ENCODE measurements at places on chromosomes 6 and 20. TPM values are rescaled to one million over a fixed set of nuclear protein-coding genes. Genes with fewer than 3 reads are reported as not detected.

The SAPCD1 gene
- not detected for total RNA-seq

The APCDD1L gene
- 7.7 TPM for total RNA-seq

The GRIK2 gene
- total RNA-seq: 38.5 TPM

The MCHR2 gene
- total RNA-seq: 12.8 TPM

The HLA-DMB gene
- 10.1 TPM for total RNA-seq

The FANCE gene
- total RNA-seq: 5.1 TPM

The SLC35F1 gene
- total RNA-seq: 2.2 TPM

The GMPR gene
- total RNA-seq: 35.2 TPM

The SLPI gene
- 2.4 TPM for total RNA-seq

The VSTM2L gene
- total RNA-seq: not detected

All from umbilical cord (tissue), 2 donors.